ENCODE measurements at places on chromosomes 16 and 17.

DNA sequence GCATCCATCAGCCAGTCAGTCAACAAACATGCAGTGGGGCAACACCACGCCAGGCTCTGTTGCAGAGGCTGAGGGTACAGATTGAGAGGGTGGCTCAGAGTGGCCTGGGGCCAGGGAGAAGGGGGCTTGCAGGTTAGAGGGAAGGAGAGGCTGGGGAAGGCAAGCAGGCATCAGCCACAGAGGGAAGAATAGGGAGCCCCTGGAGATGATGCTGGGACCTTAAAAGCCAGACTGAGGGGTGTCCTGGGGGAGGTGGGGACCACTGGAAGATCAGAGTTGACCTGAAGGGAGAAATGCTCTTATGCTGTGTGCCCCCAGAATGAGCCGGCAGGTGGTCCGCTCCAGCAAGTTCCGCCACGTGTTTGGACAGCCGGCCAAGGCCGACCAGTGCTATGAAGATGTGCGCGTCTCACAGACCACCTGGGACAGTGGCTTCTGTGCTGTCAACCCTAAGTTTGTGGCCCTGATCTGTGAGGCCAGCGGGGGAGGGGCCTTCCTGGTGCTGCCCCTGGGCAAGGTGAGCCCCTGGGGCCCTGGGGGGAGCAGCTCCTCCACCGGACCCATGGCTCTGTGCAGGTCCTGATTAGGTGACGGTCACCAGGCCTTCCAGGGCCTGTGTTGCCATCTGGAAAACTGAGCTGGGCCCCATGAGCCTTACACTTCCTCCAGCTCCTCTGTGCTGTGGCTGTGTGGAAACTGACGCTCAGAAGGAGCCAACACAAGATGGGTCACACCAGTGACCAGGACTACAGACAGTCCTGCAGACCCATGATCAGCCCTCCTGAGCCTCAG, 1.7 kb downstream of the CORO1A start:
- peak; percentile 9 for DNase-seq

- no peak for DNase-seq
These were observed 1.4 kb upstream of the ABR start for GRCh38 chr17:1180958-1181752.

DNA sequence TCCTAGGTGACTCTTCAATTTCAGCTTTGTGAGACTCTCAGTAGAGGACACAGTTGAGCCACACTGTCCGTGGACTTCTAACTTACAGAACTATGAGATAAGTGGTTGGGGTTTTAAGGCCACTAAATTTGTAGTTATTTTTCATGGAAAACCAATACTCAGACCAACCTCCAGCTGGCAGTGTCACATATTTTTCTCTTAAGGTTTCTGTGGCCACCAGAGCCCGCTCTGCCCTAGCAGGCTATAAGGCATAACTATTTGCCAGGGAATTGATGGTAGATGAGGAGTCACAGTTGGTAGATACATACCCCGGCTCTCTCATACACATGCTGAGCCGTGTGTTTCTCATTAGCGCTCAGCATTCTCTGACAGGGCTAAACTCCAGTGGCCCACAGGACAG, 336.8 kb upstream of the MON1B start:
- no peak for DNase-seq

DNA sequence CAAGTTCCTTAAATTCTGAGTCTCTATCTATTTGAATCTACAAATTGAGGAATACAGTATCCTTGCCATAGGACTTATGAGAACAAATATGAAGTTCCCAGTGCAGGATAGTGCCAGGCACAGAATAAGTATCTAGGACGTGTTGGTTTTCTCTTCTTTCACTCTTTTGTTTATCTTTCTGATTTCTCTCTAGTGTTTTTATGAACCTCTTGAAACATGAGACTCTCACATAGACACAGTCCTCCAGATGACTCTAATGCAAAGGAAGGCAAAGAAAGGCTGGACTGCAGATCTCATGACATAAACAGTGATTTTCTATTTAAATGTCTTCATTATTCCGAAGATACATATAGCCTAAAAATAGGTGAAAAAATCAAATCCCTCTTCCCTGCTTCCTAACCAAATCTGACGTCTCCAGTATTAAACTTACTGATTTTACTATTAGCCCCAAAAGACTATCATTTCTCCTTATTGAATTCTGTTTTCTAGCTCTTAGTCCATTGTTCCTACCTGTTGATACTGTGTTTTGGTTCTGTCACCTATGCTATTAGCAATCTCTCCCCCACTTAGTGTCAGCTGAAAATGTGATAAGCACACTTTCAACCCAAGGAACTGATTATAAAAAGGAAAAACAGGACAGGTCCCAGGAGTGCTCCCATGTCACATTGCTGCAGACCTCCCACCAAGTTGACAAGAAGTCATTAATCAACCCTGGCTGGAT, 24.9 kb upstream of the ADAMTS18 start:
- DNase-seq, result no peak

GRCh38 chr16:81625544-81626153, 153.4 kb upstream of the PLCG2 start:
- DNase-seq, result no peak

GRCh38 chr17:37731056-37731455, 13.8 kb downstream of the HNF1B start:
- no peak for DNase-seq

DNA sequence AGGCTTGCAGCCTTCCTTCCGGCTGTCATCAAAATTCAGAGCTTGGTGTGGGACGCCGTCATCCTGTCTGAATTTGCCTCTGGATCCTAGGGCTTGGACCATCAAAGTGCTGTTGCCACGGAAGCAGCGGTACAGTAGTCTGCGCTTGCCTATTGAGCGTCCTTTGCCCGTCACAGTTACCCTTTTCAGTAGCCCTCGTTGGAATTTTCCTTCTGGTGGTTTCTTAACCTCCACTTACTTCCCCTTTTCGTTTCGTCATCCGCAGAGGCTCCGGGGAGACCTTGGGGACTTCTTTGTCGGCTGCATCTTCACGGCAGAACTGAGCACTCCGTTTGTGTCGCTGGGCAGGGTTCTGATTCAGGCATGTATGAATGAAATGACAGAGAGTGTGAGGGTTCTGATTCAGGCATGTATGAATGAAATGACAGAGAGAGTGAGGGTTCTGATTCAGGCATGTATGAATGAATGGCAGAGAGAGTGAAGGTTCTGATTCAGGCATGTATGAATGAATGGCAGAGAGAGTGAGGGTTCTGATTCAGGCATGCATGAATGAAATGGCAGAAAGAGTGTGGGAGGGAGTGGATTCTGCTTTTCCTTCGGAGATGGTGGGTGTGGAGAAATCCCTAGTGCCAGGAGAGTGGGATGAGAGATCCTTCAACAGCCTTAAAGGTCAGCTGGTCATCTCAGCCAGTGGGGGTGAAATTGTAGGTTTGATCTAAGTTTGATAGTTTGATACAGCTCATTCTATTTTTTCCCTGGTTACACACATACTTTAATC, 8.0 kb downstream of the TLCD3A start:
- no peak for DNase-seq

- DNase-seq, result no peak
These were observed 64.0 kb upstream of the DNAH17 start for GRCh38 chr17:78641243-78641642.

GRCh38 chr17:72525225-72526015, 404.6 kb downstream of the SOX9 start:
- no peak for DNase-seq

DNA sequence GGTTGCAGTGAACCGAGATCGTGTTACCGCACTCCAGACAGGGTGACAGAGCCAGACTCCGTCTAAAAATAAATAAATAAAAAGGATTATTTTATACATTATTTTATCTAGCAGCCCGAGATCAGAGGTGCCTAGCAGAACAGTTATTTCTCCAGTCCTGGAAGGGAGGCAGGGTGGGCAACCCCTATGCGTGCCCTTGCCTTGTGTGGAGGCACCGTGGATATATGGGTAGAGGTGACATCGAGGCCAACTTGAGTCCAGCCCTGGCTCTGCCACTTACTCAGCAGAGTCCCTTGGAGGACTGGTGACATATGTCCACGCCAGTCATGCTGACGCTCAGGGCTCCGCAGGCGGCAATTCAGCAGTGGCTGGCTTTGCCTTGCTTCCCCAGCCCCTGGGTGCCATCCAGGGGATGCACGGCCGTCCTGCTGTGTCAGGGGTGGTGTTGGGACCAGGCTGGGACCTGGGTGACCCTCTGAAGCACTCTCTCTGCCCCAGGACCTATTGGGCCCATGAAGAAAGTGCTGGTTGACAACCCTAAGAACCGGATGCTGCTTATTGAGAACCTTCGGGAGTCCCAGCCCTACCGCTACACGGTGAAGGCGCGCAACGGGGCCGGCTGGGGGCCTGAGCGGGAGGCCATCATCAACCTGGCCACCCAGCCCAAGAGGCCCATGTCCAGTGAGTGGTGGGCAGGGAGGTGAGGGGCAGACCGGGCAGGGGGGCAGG, 13.2 kb downstream of the GALK1 start:
- no peak for DNase-seq

GRCh38 chr17:44956998-44957981, 9.7 kb upstream of the KIF18B start:
- no peak for DNase-seq

DNA sequence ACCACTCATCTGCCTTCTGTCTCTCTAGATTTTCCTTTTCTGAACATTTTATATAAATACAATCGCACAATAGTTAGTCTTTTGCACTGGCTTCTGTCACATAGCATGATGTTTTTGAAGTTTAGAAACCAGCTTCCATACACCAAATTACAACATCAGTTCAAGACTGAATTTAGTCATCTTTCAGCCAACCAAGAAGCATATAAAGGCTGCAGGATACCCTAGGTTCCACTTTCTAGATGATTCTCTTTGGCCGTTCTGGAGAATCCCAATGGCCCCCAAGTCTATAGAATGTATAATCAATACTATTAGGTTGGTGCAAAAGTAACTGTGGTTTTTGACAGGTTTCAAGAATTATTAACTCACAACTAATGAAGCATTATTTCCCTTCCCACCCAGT, 19.4 kb downstream of the SCPEP1 start:
- no peak for DNase-seq

DNA sequence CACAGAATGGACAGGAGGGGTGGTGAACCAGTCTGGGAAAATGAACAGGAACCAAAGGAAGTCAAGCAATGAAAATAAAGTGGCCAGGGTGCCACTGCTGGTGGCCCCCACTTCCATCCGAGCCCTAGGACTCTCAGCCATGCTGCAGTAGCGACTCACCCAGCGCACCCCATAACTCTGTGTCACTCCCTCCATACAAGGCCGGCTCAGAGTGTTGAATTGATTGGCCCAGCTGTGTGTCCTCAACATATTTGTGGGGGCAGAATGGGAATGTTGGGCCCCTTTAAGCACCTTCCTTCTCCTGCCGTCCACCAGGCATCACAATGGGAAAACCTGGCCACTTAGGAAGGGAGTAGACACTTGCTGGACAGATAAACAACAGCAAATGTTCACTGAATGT, 169.0 kb upstream of the SDK2 start:
- DNase-seq, result no peak

- no peak for DNase-seq
These were observed 94.7 kb upstream of the CACNG5 start for GRCh38 chr17:66740226-66740625.

DNA sequence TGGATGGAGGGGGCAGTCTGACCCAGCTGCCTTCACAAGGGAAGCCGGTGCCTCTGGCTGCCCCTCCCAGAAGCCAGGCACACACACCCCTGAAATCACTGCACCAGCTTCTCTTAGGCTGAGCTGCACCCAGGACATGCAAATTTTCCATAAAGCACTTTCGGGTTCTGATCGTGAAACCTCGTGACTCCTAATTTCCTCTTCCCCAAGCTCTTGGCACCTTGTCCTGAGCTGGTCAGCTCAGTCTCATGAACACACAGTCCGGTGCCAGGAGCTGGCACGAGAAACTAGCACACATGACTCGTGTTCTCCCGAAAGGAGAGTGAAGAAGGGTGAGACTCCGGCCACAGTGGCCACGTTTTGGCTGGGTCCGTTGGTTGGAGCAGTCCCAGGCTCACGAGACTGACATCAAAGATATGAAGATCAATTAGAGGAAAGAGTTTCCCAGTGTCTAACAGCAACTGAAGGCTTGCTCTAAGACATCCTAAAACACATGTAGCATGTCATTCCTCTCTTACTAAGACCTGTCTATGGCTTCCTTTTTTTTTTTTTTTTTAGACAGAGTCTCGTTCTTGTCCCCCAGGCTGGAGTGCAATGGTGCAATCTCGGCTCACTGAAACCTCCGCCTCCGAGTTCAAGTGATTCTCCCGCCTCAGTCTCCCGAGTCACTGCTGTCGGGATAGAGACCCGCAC, 9.2 kb upstream of the ABR start:
- no peak for DNase-seq

GRCh38 chr16:1884155-1884760, 12.3 kb upstream of the MEIOB start:
- DNase-seq, result peak; percentile 59

DNA sequence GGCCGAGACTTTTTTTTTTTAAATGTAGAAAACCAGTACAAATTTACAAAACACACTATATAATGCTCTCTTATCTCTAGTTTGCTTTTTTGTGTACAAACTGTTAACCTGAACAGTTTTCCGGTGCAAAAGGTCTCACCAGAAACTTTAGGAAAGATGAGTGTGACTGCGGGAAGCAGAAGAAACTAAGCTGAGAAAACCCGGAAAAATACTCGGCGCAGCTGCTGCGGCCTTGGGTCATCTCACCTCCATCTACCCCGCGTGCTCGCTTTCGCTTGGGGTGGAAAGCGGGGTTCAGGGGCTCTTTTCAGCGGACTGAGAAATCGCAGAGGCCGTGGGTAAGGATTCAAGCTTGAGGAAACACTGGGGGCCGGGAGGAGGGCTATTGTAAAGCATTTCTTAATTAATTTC, 1.8 kb downstream of the SALL1 start:
- DNase-seq, result no peak

DNA sequence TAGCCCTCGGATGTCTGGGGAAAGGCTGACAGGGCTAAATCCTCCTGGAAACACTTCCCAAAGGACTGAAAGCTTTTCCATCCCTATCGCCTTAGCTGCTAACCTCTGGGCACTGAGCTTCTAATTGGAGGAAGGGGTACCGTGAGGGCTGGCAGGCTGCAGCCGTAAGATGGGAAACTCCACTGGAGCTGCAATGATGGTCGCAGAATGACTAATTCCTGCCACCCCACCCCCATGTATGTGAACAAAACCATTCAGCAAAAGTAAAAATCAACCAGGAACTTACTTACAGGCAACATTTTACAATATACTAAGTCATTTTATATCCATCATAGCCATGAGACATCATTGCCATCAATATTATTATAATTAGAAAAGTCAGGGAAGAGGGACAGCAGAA, 133.3 kb downstream of the ABCC12 start:
- no peak for DNase-seq

- DNase-seq, result no peak
These were observed 4.6 kb downstream of the GAN start for GRCh38 chr16:81319221-81319912.

DNA sequence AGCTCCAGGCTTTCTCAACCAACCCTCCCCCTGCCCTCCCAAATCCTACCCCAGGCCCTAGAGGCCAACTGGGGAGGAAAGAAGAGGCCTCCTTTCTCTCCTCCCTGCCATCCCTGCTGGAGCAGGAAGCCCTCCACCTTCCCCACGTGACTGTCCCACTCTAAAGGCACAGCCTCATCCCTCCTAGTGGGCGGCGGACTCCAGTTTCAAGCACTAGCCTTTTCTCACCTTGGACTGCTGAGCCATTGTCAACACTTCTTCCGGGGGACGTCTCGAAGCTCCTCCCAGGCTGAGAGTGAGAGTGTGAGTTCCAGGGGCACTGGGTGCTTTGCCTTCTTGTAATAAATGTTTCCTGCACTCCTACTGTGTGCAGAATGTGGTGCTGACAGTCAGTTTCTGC, 21.4 kb upstream of the IRX6 start:
- DNase-seq, result peak; percentile 10
